Airway epithelial cell (primary cell): ENCODE measurements at places on chromosomes 12 and 14. TPM values are rescaled to one million over a fixed set of nuclear protein-coding genes. Genes with fewer than 3 reads are reported as not detected.

The RNU4-1 gene
- under 0.01 TPM in 2 replicates for total RNA-seq

The KERA gene
- total RNA-seq = not detected in 2 replicates

The ACOT4 gene
- 0.42 and 2.0 TPM in 2 replicates for total RNA-seq

The TESPA1 gene
- total RNA-seq = not detected in 2 replicates

The GPR84 gene
- not detected in 2 replicates for total RNA-seq

The RNF212B gene
- not detected in 2 replicates for total RNA-seq

The WBP11 gene
- 17.1 and 24.7 TPM in 2 replicates for total RNA-seq

The ATF7 gene
- 5.8 and 14.3 TPM in 2 replicates for total RNA-seq

The FSCB gene
- total RNA-seq = not detected in 2 replicates

The CCDC177 gene
- 0.14 TPM in 1 of 2 replicates, not detected in the other for total RNA-seq

The HRK gene
- not detected in 2 replicates for total RNA-seq

The KMT2D gene
- total RNA-seq = 13.6 and 21.0 TPM in 2 replicates

The SYNDIG1L gene
- not detected in 2 replicates for total RNA-seq

The DPY19L2 gene
- 0.14 and 1.6 TPM in 2 replicates for total RNA-seq

The HSP90AA1 gene
- 546 and 628 TPM in 2 replicates for total RNA-seq

The IL23A gene
- 0.92 TPM in 1 of 2 replicates, not detected in the other for total RNA-seq

The TSHR gene
- not detected in 2 replicates for total RNA-seq

The MFAP5 gene
- 13.8 and 15.3 TPM in 2 replicates for total RNA-seq

The TAS2R42 gene
- not detected in 2 replicates for total RNA-seq

The ITPK1 gene
- 45.3 and 50.6 TPM in 2 replicates for total RNA-seq

The KRT3 gene
- not detected in 2 replicates for total RNA-seq

The C12orf75 gene
- 49.2 and 49.9 TPM in 2 replicates for total RNA-seq

The DHRS2 gene
- total RNA-seq = 0.19 and 0.21 TPM in 2 replicates

The NPAS3 gene
- total RNA-seq = not detected in 2 replicates

The MAP3K9 gene
- total RNA-seq = 12.2 and 15.7 TPM in 2 replicates

The POLE gene
- 14.0 and 24.3 TPM in 2 replicates for total RNA-seq

The LALBA gene
- total RNA-seq = not detected in 2 replicates

The NXPH4 gene
- 6.2 and 9.3 TPM in 2 replicates for total RNA-seq

The PCED1B gene
- 1.5 and 5.9 TPM in 2 replicates for total RNA-seq

The ATF1 gene
- 15.6 and 21.7 TPM in 2 replicates for total RNA-seq

The NANOG gene
- total RNA-seq = under 0.01 TPM in 1 of 2 replicates, not detected in the other

The PTGDR gene
- not detected in 2 replicates for total RNA-seq

The ACIN1 gene
- total RNA-seq = 60.9 and 67.5 TPM in 2 replicates

The SIX6 gene
- total RNA-seq = not detected in 2 replicates

The IQSEC3 gene
- not detected in 2 replicates for total RNA-seq

The DHH gene
- total RNA-seq = under 0.01 TPM in 1 of 2 replicates, not detected in the other

The SMCO3 gene
- not detected in 2 replicates for total RNA-seq

The BCL11B gene
- total RNA-seq = 6.6 and 10.1 TPM in 2 replicates

The GALNT8 gene
- not detected in 2 replicates for total RNA-seq

The ASIC1 gene
- total RNA-seq = 5.4 and 5.9 TPM in 2 replicates

The VRTN gene
- total RNA-seq = not detected in 2 replicates

The TSPAN8 gene
- total RNA-seq = not detected in 2 replicates

The OVCH1 gene
- total RNA-seq = not detected in 2 replicates

The CLEC4A gene
- total RNA-seq = 0.42 TPM in 1 of 2 replicates, not detected in the other

The SPX gene
- 2.0 and 8.3 TPM in 2 replicates for total RNA-seq

The MIP gene
- total RNA-seq = not detected in 2 replicates

The CFAP73 gene
- not detected in 2 replicates for total RNA-seq
